ENCODE measurements at places on chromosomes 4 and X.

DNA sequence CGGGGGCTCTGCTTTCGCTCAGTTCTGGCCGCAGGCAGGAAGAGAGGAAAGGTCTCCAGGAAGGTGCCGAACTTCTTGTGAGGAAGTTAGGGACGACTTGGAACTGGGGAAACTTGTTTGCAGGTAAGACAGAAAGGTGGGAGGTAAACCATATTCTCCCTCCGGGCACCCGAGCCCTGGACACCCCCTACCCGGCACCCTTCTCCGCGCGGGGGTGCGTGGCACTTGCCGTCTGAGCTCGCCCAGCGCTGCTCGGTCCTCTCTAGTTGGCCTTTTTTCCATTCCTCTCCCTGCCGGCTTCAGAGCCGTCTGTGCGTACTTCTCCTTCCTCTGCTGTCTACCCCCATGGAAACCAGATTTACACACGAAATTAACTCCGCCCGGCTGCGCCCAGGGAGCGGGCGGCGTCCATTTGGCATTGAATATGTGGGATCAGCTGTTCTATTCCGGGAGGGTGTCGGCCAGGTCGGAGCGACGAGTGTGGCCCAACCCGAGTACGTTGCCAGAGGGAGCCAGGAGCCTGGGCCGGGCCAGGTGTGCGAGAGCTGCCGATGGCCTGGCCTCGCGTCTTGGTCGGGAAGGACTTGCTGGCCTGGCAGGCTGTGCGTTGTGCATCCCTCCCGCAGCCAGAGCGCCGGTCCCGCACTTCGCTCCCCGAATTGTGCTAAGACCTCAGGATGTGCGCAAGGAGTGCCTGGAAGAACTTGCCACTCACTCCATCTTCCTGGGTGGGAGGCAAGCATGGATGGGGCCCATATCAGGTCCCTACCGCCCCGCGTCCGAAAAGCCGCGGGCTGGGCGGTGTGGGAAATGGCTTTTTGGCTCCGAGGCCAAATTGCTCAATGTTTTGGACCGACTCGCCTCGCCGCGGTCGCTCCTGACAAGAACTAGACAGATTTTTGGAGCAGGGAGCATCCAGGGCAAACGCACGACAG lies 1.7 kb downstream of the PDGFRA start:
- peak; percentile 64 for DNase-seq

DNA sequence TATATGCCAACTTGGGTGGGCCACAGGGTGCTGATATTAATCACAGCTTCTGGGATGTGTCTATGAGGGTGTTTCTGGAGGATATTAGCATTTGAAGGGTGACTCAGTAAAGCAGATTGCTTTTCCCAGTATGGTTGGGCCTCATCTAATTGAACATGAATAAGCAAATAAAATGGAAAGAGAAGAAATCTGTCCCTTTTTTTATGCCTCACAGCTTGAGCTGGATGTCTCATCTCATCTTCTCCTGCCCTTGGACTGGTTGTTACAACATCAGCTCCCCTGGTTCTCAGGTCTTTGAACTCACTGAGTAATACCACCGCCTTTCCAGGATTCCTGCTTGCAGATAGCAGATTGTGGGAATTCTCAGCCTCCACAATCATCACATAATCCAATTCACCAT lies 1149.2 kb downstream of the PCDH18 start:
- DNase-seq, result no peak

DNA sequence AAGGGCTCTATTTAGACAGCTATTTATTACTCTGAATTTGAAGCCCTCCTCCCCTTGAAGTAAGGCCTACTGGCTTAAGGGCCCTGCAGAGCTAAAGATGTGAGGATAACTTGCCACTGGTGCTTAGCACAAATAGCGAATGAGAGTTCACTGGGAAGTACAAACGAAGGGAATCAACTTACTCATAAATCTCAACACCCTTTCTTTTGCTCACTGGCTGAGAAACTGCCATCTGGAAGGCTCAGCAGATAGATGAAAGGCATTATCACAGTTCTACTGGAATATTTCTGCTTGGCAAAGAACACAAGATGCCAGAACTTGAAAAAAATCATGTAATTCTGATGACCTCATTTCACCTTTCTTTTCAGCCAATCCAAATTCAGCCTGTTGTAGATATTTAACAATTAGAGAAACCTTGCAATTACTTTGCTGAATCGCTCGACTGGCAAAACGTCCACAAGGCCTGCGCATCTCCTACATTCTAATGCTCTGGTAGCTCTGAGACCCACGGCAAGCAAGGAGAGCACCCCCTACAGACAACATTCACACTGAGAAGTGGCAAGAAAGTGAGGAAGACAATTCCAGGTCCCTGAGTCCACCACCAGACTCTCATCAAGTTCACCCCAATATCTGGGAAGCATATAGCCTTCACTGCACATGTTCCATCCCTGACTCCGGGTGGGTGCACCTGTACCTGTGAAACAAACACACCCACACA lies 27.5 kb downstream of the TSPAN5 start:
- peak; percentile 93 for DNase-seq

DNA sequence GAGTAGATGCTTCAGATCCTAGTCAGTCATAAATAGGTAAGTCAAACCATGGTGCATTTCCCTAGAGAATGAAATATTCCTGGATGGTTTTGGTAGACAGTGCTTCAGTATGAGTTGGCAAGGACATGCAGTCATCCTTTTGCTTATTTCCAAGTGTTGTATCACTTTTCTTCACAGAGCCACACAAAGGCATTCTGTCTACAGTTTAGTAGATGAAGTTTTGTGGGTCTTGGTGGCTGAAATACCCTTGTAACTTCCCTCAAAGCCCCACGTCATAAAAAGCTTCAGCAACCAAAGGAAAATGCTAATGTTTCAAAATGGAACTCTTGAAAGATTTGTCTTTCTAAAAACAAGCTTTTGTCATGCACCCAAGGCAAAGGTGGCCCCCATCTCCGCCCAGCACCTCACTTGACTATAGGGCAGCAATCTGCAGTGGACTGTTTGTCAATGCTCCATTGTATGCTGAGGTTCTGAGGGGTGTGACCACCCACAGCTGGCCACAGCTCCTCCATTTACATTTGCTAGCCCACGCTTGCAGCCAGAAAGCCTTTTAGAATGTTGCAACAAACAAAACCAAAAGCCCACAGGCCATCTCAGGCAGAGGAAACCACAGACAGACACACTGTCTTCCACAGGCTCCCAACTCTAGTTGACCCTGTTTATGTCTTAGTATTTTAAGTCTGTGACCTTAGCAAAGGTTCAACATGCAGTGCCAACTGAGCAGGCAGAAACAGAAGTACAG lies 87.1 kb upstream of the FAM9C start:
- DNase-seq, result no peak

- DNase-seq, result no peak
These were observed 119.0 kb downstream of the CFAP299 start for GRCh38 chr4:80454556-80454955.

DNA sequence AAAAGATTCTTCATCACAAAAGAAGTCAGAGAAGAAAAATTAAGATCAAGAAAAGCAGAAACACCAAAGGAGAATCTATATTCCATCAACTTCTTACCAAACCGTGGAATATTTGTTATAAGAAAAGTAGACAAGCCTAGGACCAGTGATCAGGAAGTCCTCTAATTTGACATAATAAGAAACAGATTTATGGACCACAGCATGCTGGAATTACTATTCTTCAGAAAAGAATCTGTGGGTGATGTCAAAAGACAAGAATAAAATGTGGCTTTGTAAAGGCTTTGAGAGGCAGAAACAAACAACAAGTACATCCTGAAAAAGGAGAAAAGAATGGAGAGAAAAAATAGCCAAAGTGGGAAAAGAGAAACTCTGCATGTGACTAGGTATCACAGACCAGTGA lies 123.3 kb downstream of the SLC10A7 start:
- DNase-seq, result no peak

DNA sequence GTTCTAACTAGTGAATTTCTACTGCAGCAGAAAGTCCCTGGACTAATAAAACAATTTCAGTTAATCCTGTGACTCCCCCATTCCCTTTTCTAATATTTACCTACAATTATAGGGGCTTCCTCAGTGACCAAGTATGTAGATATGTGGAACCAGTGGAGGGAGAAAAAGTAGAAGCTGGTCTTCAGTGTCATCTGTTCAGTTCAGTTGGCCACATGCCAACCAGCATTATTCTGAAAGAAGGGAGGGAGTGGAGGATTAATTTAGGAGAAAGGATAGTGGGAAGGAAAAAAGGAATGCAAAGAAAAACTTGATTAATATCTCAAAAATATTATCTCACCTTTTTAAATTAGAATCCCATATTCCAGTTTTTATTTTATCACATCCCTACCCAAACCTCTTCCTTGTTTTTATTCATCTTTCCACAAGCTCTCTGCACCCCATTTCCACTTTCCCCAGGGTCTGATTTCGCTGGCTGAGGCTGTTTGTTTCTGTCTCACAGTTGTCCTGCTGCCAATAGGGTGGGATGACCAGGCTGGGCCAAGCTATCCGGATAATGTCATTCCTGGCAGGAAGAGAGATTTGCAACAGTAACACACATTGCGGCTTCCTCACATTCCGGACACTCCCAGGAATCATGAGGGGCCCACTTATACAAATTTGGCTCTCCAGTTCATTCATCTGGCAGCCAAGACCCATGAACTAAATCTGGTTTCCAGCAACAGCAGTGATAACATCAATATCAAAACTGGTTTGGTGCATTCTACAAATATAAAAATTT lies 24.6 kb upstream of the ANTXR2 start:
- DNase-seq, result peak; percentile 46

DNA sequence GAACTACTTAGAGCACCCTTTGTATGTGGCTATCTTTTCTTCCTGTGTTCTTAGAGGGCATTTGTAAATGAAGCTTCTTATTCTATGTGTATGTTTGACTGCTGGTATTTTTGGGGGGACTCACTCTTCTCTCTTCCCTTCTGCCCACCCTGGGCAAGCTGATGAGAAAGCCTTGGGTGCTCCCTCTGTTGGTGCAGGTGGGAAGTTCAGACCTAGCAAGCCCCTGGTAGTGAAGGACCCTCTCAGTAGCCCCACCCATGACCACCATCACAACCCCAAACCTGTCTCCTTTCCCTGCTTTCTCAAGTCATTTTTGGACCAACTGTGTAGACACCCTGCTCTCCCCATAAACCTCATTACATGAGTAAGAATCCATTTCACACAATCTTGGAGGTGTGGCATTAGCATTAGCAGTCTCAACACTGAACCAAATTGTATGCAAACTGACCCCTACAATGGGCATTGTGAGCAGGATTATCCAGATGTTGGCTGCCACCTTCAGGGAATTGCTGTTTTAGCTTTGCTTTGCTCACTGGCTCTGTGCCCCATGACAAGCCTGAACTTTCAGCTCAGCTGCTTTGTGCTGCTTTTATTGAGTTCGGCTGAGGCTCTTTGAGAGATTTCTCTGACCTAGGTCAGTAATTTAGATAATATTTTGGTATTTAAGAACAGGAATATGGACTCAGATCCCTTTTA lies 27.9 kb downstream of the TRIM61 start:
- DNase-seq, result peak; percentile 74

GRCh38 chr4:52837716-52838558 lies 24.2 kb upstream of the RASL11B start:
- DNase-seq, result no peak

GRCh38 chrX:22424122-22424915 lies 151.6 kb downstream of the CBLL2 start:
- DNase-seq, result no peak

DNA sequence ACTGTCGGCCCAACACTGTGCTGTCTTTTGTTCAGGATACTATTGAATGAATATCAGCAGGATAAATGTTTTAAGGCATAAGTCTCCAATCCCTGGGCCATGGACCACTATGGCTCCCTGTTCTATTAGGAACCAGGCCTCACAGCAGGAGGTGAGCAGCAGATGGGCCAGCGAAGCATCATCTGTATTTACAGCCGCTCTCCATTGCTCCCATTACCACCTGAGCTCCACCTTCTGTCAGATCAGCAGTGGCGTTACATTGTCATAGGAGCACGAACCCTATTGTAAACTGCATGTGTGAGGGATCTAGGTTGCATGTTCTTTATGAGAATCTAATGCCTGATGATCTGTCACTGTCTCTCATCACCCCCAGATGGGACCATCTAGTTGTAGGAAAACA lies 3.7 kb upstream of the APLN start:
- DNase-seq, result no peak

DNA sequence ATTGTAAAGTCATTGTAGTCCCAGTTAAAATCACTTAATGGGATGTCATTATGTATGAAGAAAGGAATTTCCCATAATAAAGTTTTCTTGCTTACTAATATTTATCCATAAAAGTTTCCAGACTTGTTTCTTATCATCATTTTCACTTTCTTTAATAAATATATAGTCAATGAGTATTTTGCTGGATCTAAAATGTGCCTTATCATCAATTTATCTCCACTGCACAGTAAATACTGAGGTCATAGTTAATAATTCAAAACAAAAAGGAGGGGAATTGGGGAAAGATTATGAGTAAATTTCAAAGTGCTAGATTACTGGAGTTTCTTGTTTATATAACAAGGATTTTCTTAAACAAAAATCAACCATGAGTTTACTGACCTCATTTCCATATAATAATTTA lies 279.5 kb upstream of the DKK2 start:
- no peak for DNase-seq

DNA sequence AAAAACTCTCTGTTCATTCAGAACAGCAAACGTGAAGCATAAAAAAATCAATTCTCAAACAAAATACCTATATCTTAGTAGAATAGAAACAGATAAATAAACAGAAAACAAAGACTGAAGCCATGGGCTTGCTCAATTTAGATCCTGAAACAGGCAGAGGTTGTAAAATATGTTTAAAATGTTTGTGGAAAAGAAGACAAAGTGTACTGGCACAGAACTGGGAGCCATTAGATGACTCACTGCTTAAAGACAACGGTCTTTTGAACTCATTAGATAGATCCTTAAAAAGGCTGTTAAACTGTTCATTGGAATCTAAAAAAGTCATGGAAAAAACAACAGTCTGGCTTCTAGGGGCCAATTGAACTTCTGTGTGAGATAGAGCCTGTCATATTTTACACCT lies 247.0 kb upstream of the NDST4 start:
- no peak for DNase-seq

- DNase-seq, result no peak
These were observed 161.9 kb upstream of the GPRIN3 start for GRCh38 chr4:89469516-89469915.

DNA sequence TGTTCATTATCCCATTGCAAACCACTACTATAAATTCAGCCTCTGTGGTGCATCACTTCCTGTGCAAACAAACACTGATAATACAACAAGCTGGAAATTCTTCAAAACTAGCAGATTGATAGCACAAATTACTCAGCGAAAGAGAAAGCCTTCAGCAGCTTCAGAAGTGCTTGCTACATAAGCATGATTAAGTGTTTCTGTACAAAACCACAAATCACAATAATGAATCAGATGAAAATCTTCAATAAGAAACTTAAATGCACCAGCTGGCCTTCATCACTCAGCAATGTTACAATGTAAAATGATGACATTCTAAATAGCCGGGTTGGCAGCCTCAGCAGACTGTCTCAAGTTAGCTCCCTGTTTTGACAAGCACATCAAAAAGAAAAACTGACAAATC lies 262.2 kb downstream of the SPOCK3 start:
- DNase-seq, result peak; percentile 69

- peak; percentile 82 for DNase-seq
These were observed 173.9 kb upstream of the PGRMC2 start for GRCh38 chr4:128461291-128462102.

- peak; percentile 68 for DNase-seq
These were observed 6.3 kb upstream of the TRPC5OS start for GRCh38 chrX:111869639-111870034.
